ENCODE measurements at places on chromosomes 11 and 22.

DNA sequence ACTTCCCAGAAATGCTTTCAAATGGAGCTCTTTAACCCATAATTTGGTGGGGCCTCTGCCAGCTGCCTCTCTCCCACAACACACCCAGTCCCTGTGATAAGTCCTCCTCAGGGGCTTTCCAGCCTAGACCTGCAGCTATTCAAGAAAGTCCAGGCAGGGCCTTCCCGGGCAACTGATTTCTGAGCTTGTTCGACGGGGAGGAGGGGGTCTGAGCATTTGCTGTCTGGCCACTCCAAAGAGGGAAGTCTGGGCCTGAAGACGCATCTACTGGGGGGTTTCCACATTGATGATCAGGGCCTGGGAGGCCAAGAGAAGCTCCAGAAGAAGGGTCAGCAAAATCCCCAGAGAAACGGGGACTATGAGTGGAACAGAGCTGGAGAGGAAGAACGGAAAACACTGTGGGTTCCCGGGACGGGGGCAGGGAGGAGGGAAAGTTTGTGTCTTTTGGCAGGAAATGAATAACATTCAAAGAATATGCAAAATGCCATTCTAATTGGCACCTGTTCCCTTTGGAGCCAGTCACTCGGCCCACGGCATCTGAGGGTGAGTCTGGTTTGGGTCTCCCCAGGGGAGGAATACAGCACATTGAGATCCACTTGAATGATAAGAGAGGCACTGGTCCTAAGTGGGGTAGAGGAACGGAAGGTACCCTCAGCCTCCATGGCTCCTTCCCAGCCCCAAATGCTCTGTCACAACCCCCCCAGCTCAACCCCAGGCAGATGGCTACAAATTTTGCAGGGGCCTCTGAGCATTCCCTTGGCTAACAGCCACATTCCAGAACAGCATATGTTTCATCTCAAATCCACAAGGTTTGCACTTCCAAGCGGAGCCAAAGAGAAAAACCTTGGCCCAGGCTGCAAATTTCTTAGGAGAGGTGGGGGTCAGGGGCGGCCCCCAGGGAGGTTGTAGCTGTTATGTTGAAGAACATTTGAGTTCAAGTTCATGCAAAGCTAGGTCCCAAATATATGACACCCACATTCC, 72.0 kb downstream of the RPUSD4 start:
- peak; percentile 31 for DNase-seq

DNA sequence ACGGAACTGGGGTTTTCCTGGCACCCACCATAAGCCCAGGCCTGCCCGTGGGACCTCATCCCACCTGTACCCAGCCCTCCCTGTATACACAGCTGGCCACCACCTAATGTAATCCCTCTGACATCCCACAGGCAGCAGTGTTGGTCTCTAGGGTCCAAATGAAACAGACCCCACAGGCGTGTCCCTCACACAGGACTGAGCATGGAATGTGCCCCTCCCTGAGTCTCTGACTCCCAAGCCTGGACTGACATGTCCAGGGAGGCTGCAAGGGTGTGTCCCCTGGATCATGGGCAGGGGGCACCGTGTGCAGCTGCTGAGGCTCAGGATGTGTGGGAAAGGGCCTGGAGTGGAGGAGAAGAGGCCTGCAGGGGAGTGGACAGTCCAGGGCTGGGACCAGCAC, 50.6 kb upstream of the PPARA start:
- no peak for DNase-seq

GRCh38 chr11:93746101-93746500, 4.6 kb downstream of the C11orf54 start:
- no peak for DNase-seq

DNA sequence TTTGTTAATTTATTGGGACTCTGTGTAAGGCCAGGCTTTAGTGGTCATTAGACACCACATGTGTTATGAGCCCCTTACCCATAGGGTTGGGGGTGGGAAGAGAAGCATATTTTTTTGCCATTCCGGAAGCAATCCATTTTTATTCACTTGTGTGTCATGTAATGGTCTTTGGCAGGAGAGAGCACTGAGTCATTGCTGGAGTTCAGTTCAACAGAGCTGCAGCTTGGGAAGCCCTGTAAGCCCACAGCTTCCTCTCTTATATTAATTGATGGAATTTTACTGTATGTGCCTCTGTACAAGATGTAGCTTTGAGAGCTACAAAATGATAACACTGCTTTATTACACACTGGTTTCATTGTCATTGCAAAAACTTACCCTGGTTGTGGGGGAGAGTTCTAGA, 177.3 kb upstream of the SORL1-AS1 start:
- no peak for DNase-seq

- no peak for DNase-seq
Observed at GRCh38 chr22:46657655-46657953, 37.4 kb downstream of the GRAMD4 start.

- peak; percentile 66 for DNase-seq
Observed at GRCh38 chr22:40728731-40729189, 49.5 kb downstream of the MCHR1 start.

GRCh38 chr22:20299746-20300136, 20.1 kb downstream of the DGCR6L start:
- no peak for DNase-seq

DNA sequence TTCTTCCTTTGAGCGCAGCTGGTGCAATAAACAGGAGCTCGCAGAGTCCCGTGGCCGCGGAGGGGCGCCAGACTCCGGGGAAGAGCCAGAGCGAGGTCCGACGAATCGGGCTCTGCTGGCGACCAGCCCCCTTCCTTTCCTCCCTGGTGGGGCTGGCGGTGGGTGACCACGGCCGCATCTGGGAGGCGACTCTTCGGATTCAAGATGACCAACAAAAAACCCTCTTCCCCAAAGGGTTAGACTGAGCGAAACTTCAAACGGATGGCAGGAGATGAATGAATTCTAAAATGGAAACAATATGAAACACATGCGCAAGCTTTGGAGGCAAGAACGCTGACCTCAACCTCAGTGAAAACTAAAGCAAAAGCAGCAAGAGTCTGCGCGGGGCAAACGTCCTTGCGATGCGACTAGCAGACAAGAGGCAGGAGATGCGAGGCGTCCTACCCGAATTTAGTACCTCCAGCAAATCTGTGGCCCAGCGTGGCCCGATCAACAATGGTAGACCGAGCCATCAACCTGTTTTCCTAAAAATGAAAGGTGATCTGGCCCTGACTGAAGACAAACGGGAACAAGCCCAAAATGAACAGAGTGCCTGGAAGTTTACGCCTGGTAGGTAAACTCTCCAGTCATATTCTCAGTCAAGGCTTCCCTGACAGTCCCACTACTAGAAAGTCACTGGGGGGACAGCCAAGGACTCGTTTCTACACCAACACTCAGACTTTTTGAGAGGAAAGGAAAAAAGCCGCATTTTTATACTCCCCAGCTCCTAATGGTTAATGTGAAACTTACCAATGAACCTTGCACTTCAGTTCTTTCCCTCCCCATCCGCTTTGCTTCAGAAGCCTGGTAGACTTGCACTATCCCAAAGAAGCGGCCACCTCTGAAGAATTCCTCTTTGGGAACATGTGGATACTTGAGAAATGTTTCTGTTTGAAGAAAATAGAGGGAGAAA, 11.6 kb downstream of the MMP3 start:
- no peak for DNase-seq

GRCh38 chr11:11148104-11148509, 204.9 kb downstream of the CSNK2A3 start:
- no peak for DNase-seq

DNA sequence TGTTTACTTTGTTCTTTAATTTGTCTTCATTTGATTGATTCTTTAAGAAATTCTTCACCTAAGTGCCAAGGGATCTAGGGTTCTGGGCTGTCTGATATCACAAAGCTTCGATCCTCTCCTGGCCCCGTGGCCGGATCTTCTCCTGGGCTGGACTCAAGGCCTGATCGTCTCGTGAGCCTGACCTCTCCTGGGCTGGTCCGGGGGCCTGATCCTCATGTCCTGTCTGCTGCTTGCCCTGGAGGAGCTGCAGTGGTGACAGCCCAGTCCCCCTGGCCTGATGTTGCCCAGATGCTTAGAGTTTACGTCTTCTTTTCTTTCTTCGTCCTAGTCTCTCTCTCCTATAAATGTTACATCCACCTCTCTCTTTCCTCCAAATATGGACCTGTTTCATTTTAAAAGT, 3.3 kb downstream of the NADSYN1 start:
- DNase-seq, result no peak

- DNase-seq, result no peak
Observed at GRCh38 chr11:119155733-119156492, 7.1 kb downstream of the ABCG4 start.

GRCh38 chr11:59336931-59337330, 21.8 kb upstream of the OR5AN1 start:
- no peak for DNase-seq

GRCh38 chr22:17869285-17870096, 95.2 kb upstream of the BID start:
- DNase-seq, result no peak

- no peak for DNase-seq
Observed at GRCh38 chr11:76824980-76825725, 35.6 kb upstream of the ACER3 start.

DNA sequence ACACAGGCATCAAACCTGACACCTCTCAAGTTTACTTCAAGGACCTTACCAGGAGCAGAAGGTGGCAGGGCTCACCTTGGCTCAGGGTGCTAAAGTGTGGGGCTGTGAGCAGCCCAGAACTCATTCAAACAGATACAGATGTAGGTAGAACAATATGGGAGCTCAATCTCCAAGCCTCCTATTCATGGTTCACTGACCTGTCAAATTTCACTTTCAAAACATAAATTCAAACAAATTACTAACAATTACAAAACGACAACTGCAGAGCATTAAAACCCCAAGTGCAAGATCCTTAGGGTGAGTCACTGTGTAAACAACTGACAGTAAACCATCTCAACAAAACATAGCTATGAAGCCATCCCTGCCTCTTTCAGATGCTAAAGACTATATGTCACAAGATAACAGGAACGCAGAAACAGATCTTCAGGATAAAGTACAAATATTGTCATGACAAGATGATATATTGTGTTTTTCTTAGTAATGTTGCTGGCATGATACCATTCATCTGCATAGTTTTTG, 303.5 kb upstream of the ANO3 start:
- DNase-seq, result no peak

GRCh38 chr11:117475716-117476530, 148.3 kb downstream of the CEP164 start:
- no peak for DNase-seq

GRCh38 chr11:7892059-7892699, 38.9 kb downstream of the OR10A6 start:
- DNase-seq, result no peak

- DNase-seq, result peak; percentile 95
Observed at GRCh38 chr11:371716-372590, 2.7 kb downstream of the B4GALNT4 start.

- DNase-seq, result no peak
Observed at GRCh38 chr11:111944139-111944538, 7.0 kb downstream of the DIXDC1 start.

DNA sequence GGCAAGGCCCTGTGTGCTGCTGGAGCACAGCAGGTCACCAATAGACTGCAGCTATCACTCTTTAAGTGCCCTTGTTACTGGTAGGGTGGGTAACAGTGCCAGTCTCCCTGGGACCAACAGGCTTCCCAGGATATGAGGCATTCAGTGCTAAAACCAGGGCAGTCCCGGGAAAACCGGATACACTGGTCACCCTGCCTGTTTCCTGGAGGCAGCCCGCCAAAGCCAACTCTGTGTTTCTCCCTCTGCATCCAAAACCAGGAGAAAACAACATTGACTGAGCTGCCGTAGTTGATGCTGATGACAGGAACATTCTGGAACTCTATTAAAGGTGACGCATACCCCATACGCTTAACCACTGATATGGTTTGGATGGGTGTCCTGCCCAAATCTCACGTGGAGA, 149.1 kb downstream of the SHANK2 start:
- DNase-seq, result no peak

DNA sequence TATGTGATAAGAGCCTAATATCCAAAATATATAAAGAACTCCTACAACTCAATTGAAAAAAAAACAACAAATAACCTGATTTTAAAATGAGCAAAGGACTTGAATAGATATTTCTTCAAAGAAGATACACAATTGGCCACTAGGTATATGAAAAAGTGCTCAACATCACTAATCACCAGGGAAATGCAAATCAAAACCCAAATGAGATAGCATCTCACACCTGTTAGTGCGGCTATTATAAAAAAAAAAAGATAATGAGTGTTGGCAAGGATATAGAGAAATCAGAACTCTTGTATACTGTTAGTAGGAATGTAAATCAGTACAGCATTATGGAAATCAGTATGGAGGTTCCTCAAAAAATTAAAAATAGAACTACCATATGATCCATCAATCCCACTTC, 5.9 kb upstream of the SIK2 start:
- DNase-seq, result no peak

GRCh38 chr11:45451766-45452440, 165.8 kb upstream of the SYT13 start:
- no peak for DNase-seq

DNA sequence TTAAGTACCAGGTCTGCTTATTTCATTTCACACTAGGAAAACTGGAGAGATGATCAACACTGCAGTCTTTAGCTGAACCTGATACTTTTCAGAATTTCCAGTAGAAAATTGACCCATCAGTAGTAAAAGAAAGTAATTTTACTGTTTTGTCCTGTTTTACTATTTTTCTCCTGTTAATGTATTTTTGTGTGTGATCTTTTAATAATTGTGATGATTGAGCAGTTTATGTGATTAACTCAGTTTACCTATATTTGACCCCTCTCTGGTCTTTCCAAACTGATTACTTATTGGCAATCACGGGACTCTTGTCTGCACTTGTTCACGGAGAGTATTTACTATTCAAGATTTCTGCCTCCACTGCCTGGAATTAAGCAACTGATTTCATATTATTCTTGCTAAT, 546 bp upstream of the CYP2R1 start:
- no peak for DNase-seq

- no peak for DNase-seq
Observed at GRCh38 chr11:97237151-97237550, 847.3 kb downstream of the JRKL start.

- DNase-seq, result no peak
Observed at GRCh38 chr11:6818967-6819366, 19.5 kb upstream of the OR6A2 start.

- no peak for DNase-seq
Observed at GRCh38 chr11:86186386-86186785, 58.2 kb upstream of the EED start.

- no peak for DNase-seq
Observed at GRCh38 chr22:32112380-32112779, 46.7 kb downstream of the C22orf42 start.
